NCI-H187 (cell line): ENCODE measurements at places on chromosomes 4 and X.

- no peak for DNase-seq
Observed at GRCh38 chrX:69027181-69028005, 137.9 kb downstream of the PJA1 start.

GRCh38 chrX:129755779-129756650, 17.2 kb downstream of the XPNPEP2 start:
- no peak for DNase-seq

- DNase-seq, result no peak
Observed at GRCh38 chr4:150874338-150875226, 140.5 kb downstream of the LRBA start.

- DNase-seq, result no peak
Observed at GRCh38 chr4:110306303-110306702, 107.9 kb upstream of the ELOVL6 start.

DNA sequence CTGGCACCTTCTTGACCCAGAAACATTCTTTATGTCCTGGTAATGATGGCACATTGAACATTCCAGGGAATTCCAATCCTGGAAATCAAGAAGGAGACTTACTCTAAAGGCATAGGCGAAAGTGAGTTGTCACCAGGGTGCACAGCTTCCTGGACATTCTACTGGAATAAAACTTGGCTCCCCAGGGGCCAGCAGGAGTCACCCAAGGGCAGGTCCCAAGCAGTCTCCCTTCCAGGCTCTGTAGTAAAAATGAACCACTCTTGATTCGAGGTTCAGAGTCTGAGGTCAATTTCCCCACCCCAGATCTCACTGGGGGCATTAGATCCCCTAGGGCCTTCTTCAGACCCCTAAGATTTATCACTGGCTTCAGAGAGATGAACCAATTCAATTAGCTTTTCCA, 338.7 kb upstream of the GATB start:
- DNase-seq, result no peak

DNA sequence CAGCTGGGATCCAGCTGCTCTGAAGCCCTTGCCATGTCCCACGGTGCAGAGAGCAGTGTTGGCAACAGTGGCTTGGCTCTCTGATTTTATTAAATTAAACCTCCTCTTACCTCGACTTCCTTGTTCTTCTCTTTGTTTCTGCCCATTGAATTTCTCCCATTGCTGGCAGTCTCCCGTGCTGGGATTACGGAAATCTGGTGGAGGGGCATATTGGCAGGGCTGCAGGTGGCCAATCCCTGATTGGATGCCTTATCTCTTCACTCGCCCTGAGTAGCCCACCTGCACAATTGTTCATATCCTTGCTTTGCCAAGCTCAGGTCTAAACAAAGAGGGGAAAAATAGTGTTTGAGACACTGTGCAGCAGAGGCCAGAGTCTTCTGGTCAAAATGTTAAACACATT, 493.9 kb downstream of the TMA16 start:
- DNase-seq, result no peak

GRCh38 chrX:149516604-149517003, 11.5 kb upstream of the IDS start:
- DNase-seq, result no peak

DNA sequence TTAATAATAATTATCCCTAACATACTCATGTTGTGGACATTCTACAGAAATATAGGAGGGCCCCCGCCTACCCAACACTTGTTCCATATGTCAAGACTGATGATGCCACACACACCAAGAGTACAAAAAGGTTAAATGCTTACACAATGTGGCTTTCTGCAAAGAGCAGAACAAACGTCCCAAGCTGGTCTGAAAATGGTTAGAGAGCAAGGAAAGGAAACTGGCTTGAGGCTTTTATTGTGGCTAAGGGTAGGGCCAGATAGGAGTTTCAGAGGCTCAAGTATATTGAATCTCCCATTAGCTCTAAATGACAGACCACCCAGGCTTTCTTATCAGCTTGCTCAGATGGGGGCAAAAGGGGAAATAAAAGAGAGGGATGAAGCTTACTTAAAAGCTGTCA, 134.1 kb upstream of the C1QTNF7 start:
- no peak for DNase-seq

- DNase-seq, result no peak
Observed at GRCh38 chr4:143203577-143203976, 18.9 kb downstream of the USP38 start.

DNA sequence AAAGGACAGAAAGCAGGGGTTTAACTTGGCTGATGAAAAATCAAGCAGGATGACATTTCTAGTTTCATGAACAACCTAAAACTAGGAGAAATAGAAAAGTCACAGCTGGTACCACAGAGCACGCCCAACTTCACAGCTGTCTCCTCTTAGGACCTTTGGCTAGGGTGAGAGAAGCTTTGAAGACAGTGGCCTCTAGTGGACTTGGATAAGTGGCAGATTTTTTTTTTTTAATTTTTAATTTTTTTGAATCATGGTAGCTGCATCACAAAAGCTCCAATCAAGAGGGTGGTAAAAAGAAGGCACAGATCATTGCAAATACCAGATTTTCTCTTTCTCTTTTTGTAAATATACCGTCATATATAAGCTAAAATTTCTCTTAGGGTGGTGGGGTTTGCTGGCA, 20.2 kb upstream of the MAP3K15 start:
- no peak for DNase-seq

GRCh38 chr4:171759274-171759673, 53.9 kb upstream of the GALNTL6 start:
- DNase-seq, result no peak

- DNase-seq, result no peak
Observed at GRCh38 chr4:159547645-159548308, 444.9 kb downstream of the RAPGEF2 start.

DNA sequence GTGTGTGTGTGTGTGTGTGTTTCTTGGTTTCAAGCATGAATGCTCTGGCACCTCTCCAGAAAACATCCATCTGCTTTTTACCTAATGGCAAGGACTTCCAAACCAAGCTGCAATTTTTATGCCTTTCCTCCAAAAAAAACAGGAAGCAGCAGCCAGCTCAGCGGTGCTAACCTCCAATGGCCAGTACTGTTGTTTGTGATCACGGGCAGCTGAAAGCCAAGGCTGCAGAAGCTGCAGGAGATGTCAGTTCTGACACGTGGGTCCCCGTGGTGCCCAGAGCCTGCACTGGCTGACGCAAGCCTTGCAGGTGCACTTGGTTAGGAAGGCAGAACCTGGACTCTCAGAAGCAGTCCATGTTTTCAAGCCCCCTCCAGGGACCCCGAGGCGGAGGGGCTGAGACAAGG, 313.6 kb upstream of the DDX53 start:
- DNase-seq, result no peak

GRCh38 chr4:73098016-73098415, 28.5 kb upstream of the COX18 start:
- no peak for DNase-seq

- DNase-seq, result no peak
Observed at GRCh38 chr4:126038502-126039144, 723.9 kb downstream of the FAT4 start.

- no peak for DNase-seq
Observed at GRCh38 chrX:71111921-71112431, 599 bp upstream of the IL2RG start.

DNA sequence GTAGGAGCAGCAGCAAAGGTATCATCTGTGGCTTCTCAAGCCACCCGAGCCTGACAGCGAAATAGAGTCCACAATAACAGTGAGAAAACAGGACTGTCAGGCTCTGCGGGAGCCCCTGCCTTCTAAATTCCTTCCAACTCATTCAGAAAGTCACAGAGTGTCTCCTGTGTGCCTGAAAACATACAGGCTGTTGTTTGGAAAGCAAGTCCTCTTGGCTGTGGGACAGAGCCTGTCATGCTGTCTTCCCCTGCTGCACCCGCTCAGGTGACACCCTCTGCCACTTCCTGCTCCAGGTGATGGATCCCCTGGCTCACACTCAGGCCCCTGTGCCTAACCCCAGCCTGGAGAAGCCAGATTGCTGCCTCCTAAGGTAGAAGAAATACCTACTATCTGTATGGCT, 152.3 kb downstream of the RAB28 start:
- no peak for DNase-seq

DNA sequence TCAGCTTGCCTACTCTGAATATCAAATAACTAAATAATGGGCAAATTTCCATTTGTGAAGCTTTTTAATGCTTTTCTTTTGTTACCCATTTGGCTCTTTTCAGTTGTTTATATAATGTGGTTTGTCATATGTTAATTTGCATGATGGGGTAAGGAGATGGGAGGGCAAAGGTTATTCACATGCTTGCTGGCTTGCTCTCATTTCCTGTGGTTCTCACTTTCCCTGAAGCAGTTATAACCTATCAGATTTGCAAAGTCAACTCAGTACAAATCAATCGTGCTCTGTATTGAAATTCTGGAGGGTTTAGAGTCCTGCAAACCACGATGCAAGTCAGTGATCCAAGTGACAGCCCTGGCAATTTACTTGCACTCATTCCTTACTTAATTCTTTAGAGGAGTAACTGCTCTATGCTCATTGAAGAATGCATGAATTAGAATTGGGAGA, 711.2 kb downstream of the ADGRL3 start:
- DNase-seq, result no peak

DNA sequence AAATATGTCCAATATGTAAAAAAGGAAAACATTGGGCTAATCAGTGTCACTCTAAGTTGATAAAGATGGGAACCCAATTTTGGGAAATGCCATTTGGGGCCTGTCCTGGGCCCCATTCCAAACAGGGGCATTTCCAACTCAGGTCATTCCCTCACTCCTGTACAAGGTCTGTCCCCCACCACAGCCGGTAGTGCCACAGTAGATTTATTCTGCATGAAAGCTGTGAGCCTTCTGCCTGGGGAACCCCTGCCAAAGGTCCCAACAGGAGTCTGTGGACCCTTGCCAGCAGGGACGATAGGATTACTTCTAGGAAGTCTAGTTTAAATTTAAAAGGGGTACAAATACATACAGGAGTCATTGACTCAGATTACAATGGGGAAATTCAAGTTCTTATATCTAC, 317.6 kb upstream of the GNPDA2 start:
- DNase-seq, result no peak

GRCh38 chrX:15418041-15418706, 34.0 kb upstream of the VEGFD start:
- no peak for DNase-seq

DNA sequence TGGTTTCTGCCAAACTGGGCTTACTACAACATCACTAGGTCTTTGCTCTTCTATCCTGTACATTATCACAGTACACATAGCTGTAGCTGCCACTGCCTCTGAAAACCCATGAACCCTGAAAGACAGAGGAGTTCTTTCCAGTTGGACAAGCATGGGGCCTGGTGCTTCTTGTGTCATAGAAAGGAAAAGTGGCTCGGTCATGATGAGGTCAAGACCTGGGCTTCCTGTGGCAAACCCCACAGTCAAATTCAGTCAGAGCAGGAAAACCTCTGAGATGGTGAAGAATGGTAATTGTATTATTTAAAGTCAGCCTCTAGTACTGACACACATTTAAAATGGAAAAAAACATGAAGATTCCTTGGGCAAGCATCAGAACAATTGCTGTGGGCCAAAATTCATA, 133.3 kb upstream of the PRPS2 start:
- no peak for DNase-seq

GRCh38 chr4:180909279-180909678, 1333.9 kb upstream of the TENM3 start:
- no peak for DNase-seq

GRCh38 chrX:39577985-39578869, 519.5 kb downstream of the BCOR start:
- DNase-seq, result no peak

- no peak for DNase-seq
Observed at GRCh38 chrX:87425618-87426017, 92.0 kb upstream of the KLHL4 start.

- no peak for DNase-seq
Observed at GRCh38 chrX:11499076-11500044, 166.4 kb downstream of the ARHGAP6 start.

DNA sequence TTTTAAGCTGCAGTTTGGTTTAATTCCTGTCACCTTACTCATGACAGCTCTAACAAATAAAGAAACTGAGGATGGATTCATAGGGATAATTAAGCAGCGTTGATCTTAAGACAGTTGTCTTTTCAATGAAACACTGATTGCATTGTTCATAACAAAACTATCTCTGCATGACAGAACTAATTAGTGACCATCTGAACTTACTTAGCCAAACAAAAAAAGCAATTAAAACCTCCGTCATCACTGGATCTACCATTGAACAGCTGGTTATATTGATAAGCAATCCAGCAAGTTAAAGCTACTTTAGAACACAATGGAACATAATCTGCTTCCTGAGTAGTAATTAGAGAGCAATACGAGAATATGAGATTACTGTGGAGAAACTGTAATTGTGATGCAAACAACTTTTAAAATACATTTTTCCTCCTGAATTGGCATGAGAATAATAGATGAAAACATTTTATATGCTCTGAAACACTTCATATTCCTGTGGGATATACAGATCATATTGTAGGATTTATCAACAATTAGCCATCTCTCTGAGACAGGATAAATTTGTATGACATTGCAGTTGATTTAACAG, 2576.8 kb downstream of the PCDH7 start:
- no peak for DNase-seq

DNA sequence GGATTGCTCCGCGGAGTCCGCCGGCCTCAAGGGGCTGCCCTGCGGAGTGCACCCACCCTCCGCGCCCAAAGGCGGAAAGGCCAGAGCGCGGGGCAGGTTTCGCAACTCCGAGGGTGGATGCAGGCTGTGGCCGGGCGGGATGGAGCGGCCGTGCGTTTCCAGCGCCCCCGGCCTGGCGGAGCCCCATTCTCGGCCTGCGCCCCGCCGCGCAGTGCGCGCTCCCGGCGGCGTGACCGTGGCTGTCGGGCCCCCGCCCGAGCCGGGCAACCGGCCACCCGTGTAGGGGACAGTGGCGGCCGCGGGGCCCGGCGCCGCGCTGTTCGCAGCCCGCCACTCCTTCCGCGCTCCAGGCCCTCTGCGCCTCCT, 331 bp downstream of the SETD7 start:
- no peak for DNase-seq

- DNase-seq, result no peak
Observed at GRCh38 chr4:77564231-77564630, 41.4 kb upstream of the CXCL13 start.

DNA sequence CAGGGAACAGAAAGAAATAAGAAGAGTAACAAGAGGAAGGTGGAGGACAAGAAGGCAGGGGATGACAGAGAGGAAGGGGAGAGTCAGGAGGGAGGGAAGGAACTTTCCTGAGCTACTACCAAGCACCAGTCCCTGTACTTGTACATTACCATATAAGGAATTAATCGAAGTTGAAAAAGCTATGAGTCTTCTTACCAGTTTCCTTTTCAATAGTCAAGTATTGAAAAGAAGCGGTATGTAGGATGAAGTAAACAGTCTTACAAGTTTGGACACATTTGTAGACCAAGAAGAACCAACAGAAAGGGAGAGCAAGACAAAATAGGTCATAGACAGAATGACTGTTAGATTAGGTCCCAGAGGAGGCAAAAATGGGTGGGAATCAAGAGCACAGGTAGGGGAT, 629.7 kb upstream of the DIPK2B start:
- DNase-seq, result no peak
